Sigmoid colon (tissue), 7 donors: ENCODE measurements at places on chromosomes 3 and 15. TPM values are rescaled to one million over a fixed set of nuclear protein-coding genes. Genes with fewer than 3 reads are reported as not detected.

Gene SNRPN
- total RNA-seq, result 113 TPM

Gene CHST13
- 0.66 TPM for total RNA-seq

Gene MYO1E
- 32.1 TPM for total RNA-seq

Gene GABRR3
- not detected for total RNA-seq

Gene TPRG1
- total RNA-seq, result 0.27 TPM

GRCh38 chr3:79973482-79973881 lies 205.7 kb upstream of the ROBO1 start:
- no peaks in the 10 kb centered on the region for H3K36me3 ChIP-seq
- H3K4me3 ChIP-seq, result no peak overlapping the region
- H3K27ac ChIP-seq, result no peak overlapping the region

DNA sequence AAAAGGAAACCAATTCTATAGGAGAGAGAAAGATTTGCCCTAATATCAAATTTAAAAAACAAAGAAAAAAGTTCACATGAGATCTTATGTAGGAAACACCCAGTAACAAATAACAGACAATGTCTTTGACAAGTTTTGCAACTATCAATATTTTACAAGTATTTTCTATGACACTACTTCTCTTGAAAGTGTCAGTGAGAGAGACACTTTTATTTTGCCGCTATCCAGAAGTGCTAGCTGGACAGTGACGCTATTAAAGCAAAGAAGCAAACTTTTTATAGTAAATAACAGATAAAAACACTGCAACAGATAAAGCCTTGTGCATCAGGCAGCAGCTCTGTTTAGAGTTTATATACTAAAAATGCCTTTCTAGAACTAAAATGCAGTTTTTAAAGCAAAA lies 13.3 kb downstream of the LYSMD2 start:
- no peak overlapping the region for H3K4me3 ChIP-seq
- H3K27me3 ChIP-seq, result no peaks in the 10 kb centered on the region
- no peaks in the 10 kb centered on the region for H3K36me3 ChIP-seq
- no peaks in the 10 kb centered on the region for H3K4me1 ChIP-seq

DNA sequence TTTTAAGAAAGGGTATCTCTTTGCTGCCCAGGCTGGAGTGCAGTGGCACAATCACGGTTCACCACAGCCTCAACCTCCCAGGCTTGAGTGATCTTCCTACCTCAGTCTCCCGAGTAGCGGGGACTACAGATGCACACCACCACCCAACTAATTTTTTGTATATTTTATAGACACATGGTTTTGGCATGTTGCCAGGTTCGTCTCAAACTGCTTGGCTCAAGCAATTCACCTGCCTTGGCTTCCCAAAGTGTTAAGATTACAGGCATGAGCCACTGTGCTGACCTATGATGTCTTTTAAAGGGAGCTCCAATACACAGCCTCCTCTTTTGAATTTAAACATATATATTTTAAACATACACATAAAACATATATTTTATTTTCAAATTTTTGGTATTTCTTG lies 60.9 kb downstream of the SLC9C1 start:
- H3K4me3 ChIP-seq, result no peak overlapping the region
- no peaks in the 10 kb centered on the region for H3K36me3 ChIP-seq
- no peak overlapping the region for H3K27ac ChIP-seq
- H3K4me1 ChIP-seq, result no peaks in the 10 kb centered on the region
- no peaks in the 10 kb centered on the region for H3K27me3 ChIP-seq
- no peak for DNase-seq

DNA sequence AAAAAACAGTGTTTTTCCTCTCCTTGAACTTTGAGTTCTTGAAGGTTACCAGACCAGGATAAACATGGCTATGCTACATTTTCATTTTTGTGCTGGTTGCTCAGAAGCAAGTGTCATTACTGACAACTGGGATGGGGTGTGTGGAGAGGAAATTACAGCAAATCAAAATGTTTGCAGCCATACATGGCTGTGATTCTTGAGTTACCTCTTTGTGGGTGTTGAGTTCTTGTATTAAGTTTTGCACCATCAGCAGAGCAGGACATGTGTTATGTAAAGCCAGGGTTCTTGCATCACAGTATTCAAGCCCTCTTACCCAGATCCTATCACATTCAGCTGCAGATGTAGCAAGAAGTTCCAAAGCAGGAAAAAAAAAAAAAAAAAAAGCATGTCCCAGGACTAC lies 53.9 kb upstream of the ATOSA start:
- H3K4me3 ChIP-seq, result no peak overlapping the region
- no peak for DNase-seq
- H3K4me1 ChIP-seq, result no peaks in the 10 kb centered on the region
- no peaks in the 10 kb centered on the region for H3K27me3 ChIP-seq
- H3K36me3 ChIP-seq, result no peaks in the 10 kb centered on the region

DNA sequence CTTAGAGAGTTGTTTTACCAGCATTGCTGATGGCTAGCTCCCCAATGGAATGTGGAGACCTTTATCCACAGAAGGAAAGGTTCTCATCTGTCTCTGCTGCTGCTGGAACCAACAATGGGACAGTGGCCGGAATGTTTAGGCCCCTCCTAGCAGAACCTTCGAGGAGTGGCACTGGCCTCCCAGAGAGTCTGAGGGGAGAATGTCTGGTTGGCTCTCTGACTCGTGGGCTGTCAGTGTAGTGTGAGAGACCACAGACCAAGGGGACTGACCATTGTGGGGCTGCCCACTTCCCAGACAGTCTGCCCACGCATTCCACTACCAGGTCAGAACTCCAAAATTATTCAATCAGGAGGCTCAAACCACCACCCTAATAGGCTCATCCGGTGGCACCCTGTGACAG lies 5.1 kb downstream of the RASL12 start:
- no peak overlapping the region for H3K4me3 ChIP-seq
- H3K36me3 ChIP-seq, result peaks cover 18% of the 10 kb centered on the region

- H3K27me3 ChIP-seq, result peaks cover 4% of the 10 kb centered on the region
- H3K27ac ChIP-seq, result no peak overlapping the region
Observed at GRCh38 chr15:66128116-66128680, 125.4 kb downstream of the MEGF11 start.

DNA sequence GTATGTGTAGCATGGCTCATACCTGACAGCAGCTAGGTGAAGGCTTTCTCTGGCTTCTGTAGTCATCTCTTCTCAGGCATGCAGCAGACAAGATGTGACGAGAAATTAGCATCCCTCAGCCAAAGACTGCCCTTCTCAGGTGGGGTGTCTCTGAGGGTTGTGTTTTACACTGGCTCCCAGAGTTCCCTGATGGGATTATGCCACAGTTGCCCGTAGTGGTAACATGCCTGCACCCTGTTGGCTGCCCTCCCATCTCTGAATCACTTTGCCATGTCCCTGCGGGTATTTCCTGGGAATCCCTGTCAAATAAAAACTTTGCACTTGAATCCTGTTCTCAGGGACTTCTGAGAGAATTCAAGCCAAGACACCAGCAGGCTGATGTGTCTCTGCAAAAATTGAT lies 70.5 kb downstream of the LRTM1 start:
- H3K27me3 ChIP-seq, result no peaks in the 10 kb centered on the region
- DNase-seq, result no peak
- no peak overlapping the region for H3K4me3 ChIP-seq
- H3K4me1 ChIP-seq, result peaks cover 4% of the 10 kb centered on the region

DNA sequence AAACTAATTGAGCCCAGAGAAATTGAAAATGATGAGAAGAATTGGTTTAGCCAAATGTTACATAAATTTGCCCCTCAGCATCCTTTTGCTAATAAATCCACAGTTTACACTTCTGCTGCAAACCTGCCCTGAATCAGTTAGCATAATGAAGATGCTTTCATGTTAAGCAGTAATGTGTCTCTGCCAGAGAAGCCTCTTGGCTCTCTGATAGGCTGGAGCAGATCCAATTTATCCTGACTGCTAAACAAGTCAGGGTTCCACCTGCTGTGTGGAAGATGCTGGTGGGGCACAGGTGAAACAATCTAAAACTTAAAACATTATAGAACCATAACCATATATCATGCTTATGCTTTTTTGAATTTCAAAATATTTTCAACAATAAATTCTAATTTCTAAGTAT lies 946.8 kb downstream of the OTOL1 start:
- DNase-seq, result no peak
- H3K27ac ChIP-seq, result no peak overlapping the region
- no peak overlapping the region for H3K4me3 ChIP-seq
- H3K36me3 ChIP-seq, result no peaks in the 10 kb centered on the region
- peaks cover 3% of the 10 kb centered on the region for H3K4me1 ChIP-seq

GRCh38 chr15:57541805-57542504 lies 49.7 kb upstream of the MYZAP start:
- no peaks in the 10 kb centered on the region for H3K27me3 ChIP-seq
- peak; percentile 77 for DNase-seq
- no peak overlapping the region for H3K27ac ChIP-seq
- no peaks in the 10 kb centered on the region for H3K4me1 ChIP-seq

DNA sequence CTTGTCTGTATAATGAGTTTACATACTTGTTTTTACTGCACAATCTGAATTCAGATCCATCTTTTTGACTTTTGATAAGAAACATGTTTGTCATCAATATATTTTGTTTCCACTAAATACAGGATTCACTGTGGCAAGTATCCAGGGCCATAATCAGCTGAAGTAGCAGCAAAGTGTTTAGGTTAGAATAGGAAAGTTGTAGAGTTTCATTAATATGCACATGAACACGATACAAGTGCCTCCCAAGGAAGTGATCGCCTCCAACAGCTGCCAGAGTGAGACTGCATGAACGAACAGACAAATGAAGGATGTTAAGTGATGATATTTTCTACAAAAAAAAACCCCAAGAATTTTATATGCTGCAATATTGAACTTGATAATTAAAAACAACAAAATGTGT lies 204.3 kb downstream of the TBL1XR1 start:
- no peak overlapping the region for H3K4me3 ChIP-seq
- no peak overlapping the region for H3K27ac ChIP-seq
- H3K36me3 ChIP-seq, result no peaks in the 10 kb centered on the region
- H3K4me1 ChIP-seq, result no peaks in the 10 kb centered on the region

DNA sequence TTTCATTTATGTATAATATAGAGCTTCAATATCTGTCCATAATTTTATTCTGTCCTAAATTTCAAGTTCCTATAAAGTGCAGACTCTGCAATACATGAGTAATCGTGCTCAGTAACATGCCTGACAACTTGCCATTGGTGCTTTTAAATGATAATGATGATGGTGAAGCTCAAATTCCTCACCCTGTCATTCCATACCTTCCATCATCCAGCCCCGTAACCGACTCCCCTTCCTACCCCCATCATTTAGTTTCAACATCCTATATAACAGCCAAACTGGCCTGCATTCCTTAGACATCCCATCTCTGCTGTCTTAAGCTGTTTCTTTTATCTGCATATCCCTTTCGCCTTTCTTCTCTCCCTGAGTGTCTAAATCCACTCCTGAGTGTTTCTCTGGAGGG lies 67.2 kb upstream of the DLG1 start:
- DNase-seq, result no peak
- no peaks in the 10 kb centered on the region for H3K36me3 ChIP-seq
- H3K4me1 ChIP-seq, result no peaks in the 10 kb centered on the region
- no peaks in the 10 kb centered on the region for H3K27me3 ChIP-seq

DNA sequence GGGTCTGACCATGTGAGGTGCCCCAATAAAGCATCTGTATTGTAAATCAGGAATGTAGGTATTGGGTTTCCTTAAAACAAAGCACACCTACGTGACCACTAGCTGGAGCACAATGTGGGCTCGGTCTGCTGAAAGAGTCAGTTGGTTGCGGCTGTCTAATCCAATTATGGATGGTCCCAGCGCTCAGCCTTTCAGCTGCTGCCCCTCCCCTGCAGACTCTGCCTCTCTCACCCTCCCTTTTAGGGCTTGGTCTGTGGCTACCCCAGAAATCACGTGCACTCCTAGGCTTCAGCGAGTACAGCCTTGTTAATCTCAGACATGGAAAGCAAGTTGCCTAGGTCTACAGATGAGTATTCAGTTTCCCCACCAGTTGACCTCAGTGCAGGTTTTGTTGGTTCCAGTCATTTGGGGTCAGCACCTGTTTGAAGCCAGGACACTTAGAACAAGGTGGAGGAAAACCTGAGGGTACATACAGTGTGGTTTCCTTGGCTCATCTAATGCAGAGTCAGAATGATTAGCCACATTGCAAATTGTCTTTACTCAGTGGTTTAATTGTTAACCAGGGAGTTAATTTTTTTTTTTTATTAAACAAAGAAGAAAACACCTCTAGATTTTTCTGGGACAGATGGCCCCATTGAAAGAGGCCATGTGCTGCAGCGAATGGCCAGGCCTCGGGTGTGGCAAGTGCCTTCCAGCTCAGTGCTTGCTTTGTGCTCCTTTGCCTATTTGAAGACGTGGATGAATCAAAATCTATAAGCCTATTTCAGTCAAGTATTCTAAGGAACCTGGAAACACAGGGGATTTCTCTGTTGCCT lies 137.7 kb downstream of the IGF1R start:
- no peak overlapping the region for H3K4me3 ChIP-seq
- H3K27ac ChIP-seq, result no peak overlapping the region
- H3K27me3 ChIP-seq, result no peaks in the 10 kb centered on the region
- no peaks in the 10 kb centered on the region for H3K36me3 ChIP-seq

DNA sequence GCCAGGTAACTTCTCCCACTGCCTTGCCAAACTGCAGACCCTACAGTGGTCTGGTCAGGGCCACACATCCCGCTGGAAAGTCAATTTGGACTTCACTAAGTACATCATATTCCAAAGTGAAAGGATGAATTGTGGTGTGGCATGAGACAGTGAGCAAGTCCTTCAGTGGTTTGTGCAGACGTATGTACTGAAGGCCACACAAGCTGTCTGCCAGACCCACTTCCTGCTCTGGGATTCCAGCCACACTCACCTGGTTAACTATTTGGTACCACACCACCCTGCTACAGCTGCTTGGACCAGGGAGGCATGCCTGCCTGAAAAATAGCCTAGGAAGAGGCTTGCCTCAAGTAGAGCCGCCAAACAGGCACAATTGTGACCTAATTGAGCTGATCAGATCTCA lies 94.1 kb upstream of the STRIT1 start:
- no peak for DNase-seq
- no peak overlapping the region for H3K27ac ChIP-seq
- no peaks in the 10 kb centered on the region for H3K36me3 ChIP-seq
- H3K4me1 ChIP-seq, result peaks cover 11% of the 10 kb centered on the region
- no peaks in the 10 kb centered on the region for H3K27me3 ChIP-seq
